ENCODE measurements at places on chromosomes 3 and 15. TPM values are rescaled to one million over a fixed set of nuclear protein-coding genes. Genes with fewer than 3 reads are reported as not detected.

DNA sequence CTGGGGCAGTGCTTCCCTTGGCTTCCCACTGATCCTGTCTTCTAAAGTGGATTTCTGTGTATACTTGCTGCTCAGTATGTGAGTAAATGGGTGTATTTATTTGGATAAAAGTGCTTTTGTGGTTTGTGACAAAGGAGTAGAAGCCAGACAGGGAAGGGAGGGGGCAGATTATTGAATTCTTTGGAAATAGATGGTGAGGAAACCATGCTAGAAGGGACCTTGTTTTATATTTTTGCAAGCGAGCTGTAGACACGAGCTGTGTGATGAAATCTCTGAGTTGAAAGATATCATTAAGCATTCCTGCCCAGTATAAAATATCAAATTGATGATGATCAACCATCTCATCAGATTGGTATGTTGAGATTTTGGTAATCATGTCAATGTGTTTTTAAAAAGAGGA lies 68.9 kb downstream of the DUT start:
- H3K36me3 ChIP-seq, result no peaks in the 10 kb centered on the region
- no peak overlapping the region for H3K4me3 ChIP-seq
- H3K27ac ChIP-seq, result no peak overlapping the region
- H3K27me3 ChIP-seq, result no peaks in the 10 kb centered on the region
- no peaks in the 10 kb centered on the region for H3K4me1 ChIP-seq

GRCh38 chr3:158839966-158840365 lies 38.1 kb downstream of the MFSD1 start:
- DNase-seq, result no peak
- H3K27me3 ChIP-seq, result no peaks in the 10 kb centered on the region
- H3K27ac ChIP-seq, result no peak overlapping the region
- no peak overlapping the region for H3K4me3 ChIP-seq

GRCh38 chr15:56019060-56019793 lies 25.8 kb upstream of the NEDD4 start:
- DNase-seq, result no peak
- no peak overlapping the region for H3K4me3 ChIP-seq
- no peaks in the 10 kb centered on the region for H3K27me3 ChIP-seq
- no peaks in the 10 kb centered on the region for H3K36me3 ChIP-seq

DNA sequence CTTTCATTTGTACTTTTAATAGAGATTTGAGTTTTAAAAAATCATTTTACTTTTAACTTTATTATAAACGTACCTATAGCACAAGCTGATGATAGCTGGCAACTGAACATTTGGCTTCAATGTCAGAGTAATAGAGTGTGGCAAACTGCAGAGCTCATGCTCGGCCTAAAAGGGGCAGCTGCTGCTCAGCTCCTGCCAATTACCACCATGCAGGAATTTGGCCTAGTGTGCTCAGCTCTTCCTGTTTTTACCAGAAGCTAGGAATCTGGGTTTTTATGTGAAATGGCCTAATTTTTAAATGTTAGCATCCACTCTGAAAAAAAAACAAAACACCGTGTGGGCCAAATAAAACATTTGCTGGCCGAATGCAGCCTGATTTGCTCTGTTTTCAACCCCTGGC lies 1.8 kb downstream of the IFT122 start:
- peaks cover 2% of the 10 kb centered on the region for H3K36me3 ChIP-seq
- no peak for DNase-seq
- H3K4me1 ChIP-seq, result peaks cover 12% of the 10 kb centered on the region
- no peak overlapping the region for H3K27ac ChIP-seq
- peak overlapping the region; percentile 96 for H3K4me3 ChIP-seq
- H3K27me3 ChIP-seq, result no peaks in the 10 kb centered on the region

DNA sequence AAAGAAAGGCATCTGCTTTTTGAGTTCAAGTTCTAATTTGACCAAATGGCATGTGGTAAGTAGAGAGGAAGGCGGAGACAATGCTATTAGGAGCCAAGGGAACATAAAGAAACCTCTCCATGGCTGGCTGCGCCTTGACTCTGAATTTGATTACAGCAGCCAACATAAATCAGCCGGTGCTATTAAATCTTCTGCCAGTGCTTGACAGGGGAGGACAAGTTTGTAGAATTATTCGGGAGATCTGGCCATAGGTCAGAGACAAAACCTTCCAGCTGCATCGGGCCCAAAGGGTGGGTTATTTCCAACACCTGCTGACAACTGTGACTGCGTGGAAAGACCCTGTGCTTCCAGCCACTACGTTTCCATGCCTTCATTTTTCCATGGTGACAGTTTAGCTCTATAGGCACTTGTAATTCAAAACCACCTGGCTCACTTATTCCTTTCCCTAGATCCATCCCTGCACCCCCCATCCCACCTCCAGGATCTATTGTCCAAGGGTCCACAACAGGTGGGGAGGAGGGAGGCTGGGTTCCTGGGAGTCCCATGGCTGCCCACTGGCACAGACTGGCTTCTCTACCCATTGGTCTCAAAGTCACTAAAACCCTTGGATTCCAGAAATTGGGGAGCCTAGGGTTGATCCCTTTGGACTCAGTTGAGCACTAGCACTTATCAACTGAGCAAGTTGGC lies 15.9 kb downstream of the COLQ start:
- H3K36me3 ChIP-seq, result no peaks in the 10 kb centered on the region
- DNase-seq, result no peak
- H3K4me1 ChIP-seq, result no peaks in the 10 kb centered on the region
- no peak overlapping the region for H3K4me3 ChIP-seq
- no peak overlapping the region for H3K27ac ChIP-seq

DNA sequence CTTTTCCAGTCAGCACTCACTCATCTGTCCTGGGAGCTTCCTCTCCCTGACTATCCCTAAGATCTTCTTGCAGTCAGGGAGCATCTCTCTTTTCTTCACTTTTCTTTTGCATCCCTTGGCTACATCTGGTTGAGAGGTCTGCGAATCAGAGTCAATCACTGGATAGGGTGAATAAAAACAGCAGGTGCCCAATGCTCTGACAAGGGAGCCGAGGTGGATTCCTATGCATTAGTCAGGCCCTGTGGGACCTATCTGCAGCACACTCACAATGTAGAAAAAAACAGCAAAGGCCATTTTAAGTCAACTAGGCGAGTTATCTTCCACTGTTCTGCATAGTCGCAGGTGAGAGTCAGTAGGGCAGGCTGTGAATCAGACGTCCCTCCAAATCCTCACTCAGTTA lies 35.5 kb downstream of the DZIP1L start:
- DNase-seq, result no peak
- peak overlapping the region; percentile 99 for H3K27ac ChIP-seq
- H3K4me3 ChIP-seq, result no peak overlapping the region
- peaks cover 63% of the 10 kb centered on the region for H3K4me1 ChIP-seq

GRCh38 chr3:182970811-182971418 lies 9.4 kb downstream of the DCUN1D1 start:
- H3K4me3 ChIP-seq, result no peak overlapping the region
- peaks cover 43% of the 10 kb centered on the region for H3K4me1 ChIP-seq
- DNase-seq, result peak; percentile 47
- H3K36me3 ChIP-seq, result no peaks in the 10 kb centered on the region

- H3K36me3 ChIP-seq, result no peaks in the 10 kb centered on the region
- no peak for DNase-seq
- no peaks in the 10 kb centered on the region for H3K4me1 ChIP-seq
- H3K4me3 ChIP-seq, result no peak overlapping the region
- H3K27me3 ChIP-seq, result no peaks in the 10 kb centered on the region
Measured at GRCh38 chr3:125156456-125156855, 56.1 kb downstream of the SLC12A8 start.

- no peaks in the 10 kb centered on the region for H3K27me3 ChIP-seq
- no peak for DNase-seq
- H3K4me3 ChIP-seq, result no peak overlapping the region
- H3K36me3 ChIP-seq, result no peaks in the 10 kb centered on the region
- no peaks in the 10 kb centered on the region for H3K4me1 ChIP-seq
- H3K27ac ChIP-seq, result no peak overlapping the region
Measured at GRCh38 chr3:31516757-31517156, 16.0 kb upstream of the STT3B start.

GRCh38 chr15:100614336-100614735 lies 11.9 kb downstream of the ASB7 start:
- no peaks in the 10 kb centered on the region for H3K27me3 ChIP-seq
- peaks cover 19% of the 10 kb centered on the region for H3K36me3 ChIP-seq
- no peak for DNase-seq
- H3K4me3 ChIP-seq, result no peak overlapping the region

GRCh38 chr15:70427167-70428120 lies 329.7 kb upstream of the TLE3 start:
- H3K36me3 ChIP-seq, result no peaks in the 10 kb centered on the region
- H3K27ac ChIP-seq, result peak overlapping the region; percentile 27
- peak; percentile 91 for DNase-seq
- H3K4me1 ChIP-seq, result peaks cover 31% of the 10 kb centered on the region
- peaks cover 6% of the 10 kb centered on the region for H3K27me3 ChIP-seq

GRCh38 chr15:27091270-27091940 lies 120.4 kb downstream of the GABRG3 start:
- H3K4me1 ChIP-seq, result no peaks in the 10 kb centered on the region
- no peaks in the 10 kb centered on the region for H3K27me3 ChIP-seq
- peak; percentile 30 for DNase-seq
- no peak overlapping the region for H3K4me3 ChIP-seq
- H3K27ac ChIP-seq, result peak overlapping the region; percentile 68

- H3K27me3 ChIP-seq, result no peaks in the 10 kb centered on the region
- no peaks in the 10 kb centered on the region for H3K36me3 ChIP-seq
- H3K27ac ChIP-seq, result peak overlapping the region; percentile 46
- no peak overlapping the region for H3K4me3 ChIP-seq
Measured at GRCh38 chr15:69554279-69554961, 101.8 kb downstream of the RPLP1 start.

DNA sequence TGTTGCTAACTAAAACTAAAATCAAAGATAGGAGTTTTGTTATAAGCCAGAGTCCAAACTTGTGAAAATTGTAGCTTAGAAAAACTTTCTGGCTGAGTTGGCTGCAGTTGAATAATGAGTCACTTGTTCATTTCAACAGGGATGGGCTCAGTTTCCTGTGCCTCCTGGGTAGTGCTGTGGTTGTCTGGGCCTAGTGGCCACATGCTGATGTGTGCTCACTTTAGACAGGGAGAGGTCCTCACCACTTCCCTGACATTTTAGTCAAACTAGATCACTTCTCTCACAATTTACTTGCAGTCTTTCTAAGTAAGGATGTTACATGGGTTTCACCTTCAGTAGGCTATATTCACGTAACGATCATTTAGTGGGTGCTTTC lies 6.3 kb upstream of the UBE2Q2 start:
- H3K36me3 ChIP-seq, result no peaks in the 10 kb centered on the region
- peak; percentile 71 for DNase-seq
- H3K4me1 ChIP-seq, result peaks cover 12% of the 10 kb centered on the region
- peak overlapping the region; percentile 29 for H3K27ac ChIP-seq
- H3K27me3 ChIP-seq, result no peaks in the 10 kb centered on the region
- H3K4me3 ChIP-seq, result no peak overlapping the region

GRCh38 chr3:159910991-159911663 lies 77.5 kb upstream of the IL12A start:
- no peaks in the 10 kb centered on the region for H3K4me1 ChIP-seq
- no peak overlapping the region for H3K4me3 ChIP-seq
- H3K27ac ChIP-seq, result no peak overlapping the region
- H3K27me3 ChIP-seq, result no peaks in the 10 kb centered on the region
- no peaks in the 10 kb centered on the region for H3K36me3 ChIP-seq

DNA sequence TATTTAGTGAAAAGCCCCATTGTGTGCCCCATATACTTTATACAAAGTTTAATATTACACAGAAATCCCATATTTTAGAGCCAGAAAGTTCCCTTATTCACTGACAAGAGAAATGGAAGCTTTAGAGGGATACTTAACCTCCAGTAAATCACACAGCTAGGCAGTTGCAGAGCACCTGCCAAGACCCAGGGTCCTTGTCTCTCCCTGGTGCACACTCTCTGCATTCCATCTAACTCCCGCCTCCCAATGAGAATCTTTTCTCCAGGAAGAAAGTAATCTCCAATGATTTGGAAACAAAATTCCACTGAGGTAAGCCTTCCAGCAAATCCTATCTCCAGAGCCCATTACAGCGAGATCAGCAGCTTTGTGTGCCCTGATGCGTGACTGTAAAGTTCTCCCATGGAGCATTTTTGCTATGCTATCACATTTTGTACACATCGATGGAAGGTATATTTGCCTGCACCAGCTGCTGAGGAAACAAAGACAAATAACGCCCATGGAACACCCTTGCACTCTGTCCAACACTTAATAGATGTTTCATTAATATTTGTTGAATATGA lies 41.4 kb downstream of the ULK4 start:
- DNase-seq, result no peak
- H3K27me3 ChIP-seq, result no peaks in the 10 kb centered on the region
- H3K36me3 ChIP-seq, result no peaks in the 10 kb centered on the region
- no peak overlapping the region for H3K4me3 ChIP-seq

DNA sequence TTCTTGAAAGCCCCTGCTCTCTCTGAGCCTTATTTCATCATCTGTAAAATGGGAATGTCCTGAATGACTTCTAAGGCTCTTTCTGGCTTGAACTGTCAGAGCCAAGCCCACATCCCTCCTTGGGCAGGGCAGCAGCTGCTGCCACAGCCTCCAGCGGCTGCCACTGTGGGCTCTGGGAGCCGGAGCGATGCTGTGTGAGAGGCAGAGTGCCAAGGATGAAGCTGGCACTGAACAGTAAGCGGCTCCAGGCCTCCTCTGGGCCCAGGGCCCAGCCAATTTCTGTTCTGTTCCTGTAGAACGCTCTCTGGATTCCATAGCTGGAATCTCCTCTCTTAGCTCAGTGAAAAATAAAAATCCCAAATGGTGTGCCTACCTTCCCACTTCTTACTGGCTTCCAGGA lies 4.4 kb downstream of the CPLX3 start:
- H3K27ac ChIP-seq, result no peak overlapping the region
- H3K36me3 ChIP-seq, result no peaks in the 10 kb centered on the region
- peaks cover 20% of the 10 kb centered on the region for H3K4me1 ChIP-seq
- H3K27me3 ChIP-seq, result no peaks in the 10 kb centered on the region

GRCh38 chr3:17932136-17932771 lies 189.8 kb upstream of the TBC1D5 start:
- no peaks in the 10 kb centered on the region for H3K4me1 ChIP-seq
- no peak overlapping the region for H3K27ac ChIP-seq
- no peaks in the 10 kb centered on the region for H3K27me3 ChIP-seq
- H3K4me3 ChIP-seq, result no peak overlapping the region
- no peaks in the 10 kb centered on the region for H3K36me3 ChIP-seq

The ZNF662 gene
- total RNA-seq, result 0.04 TPM

The SAMMSON gene
- not detected for total RNA-seq

The C3orf20 gene
- total RNA-seq, result not detected

The LMAN1L gene
- total RNA-seq, result not detected

The PPP2R3A gene
- 9.4 TPM for total RNA-seq

The PAQR9 gene
- 0.12 TPM for total RNA-seq

The TRAT1 gene
- total RNA-seq, result not detected

The TMEM158 gene
- total RNA-seq, result 82.9 TPM

The ZNF80 gene
- not detected for total RNA-seq

The LYSMD2 gene
- 6.0 TPM for total RNA-seq

The CDHR4 gene
- total RNA-seq, result not detected

The SEMA5B gene
- total RNA-seq, result not detected
